ENCODE measurements at places on chromosomes 5 and 9. TPM values are rescaled to one million over a fixed set of nuclear protein-coding genes. Genes with fewer than 3 reads are reported as not detected.
A peak's percentile ranks its signal among the peaks of the same experiment; 100 is the strongest.

Gene GABRB2
- 0.34 TPM for total RNA-seq

Gene PDLIM4
- 33.9 TPM for total RNA-seq

DNA sequence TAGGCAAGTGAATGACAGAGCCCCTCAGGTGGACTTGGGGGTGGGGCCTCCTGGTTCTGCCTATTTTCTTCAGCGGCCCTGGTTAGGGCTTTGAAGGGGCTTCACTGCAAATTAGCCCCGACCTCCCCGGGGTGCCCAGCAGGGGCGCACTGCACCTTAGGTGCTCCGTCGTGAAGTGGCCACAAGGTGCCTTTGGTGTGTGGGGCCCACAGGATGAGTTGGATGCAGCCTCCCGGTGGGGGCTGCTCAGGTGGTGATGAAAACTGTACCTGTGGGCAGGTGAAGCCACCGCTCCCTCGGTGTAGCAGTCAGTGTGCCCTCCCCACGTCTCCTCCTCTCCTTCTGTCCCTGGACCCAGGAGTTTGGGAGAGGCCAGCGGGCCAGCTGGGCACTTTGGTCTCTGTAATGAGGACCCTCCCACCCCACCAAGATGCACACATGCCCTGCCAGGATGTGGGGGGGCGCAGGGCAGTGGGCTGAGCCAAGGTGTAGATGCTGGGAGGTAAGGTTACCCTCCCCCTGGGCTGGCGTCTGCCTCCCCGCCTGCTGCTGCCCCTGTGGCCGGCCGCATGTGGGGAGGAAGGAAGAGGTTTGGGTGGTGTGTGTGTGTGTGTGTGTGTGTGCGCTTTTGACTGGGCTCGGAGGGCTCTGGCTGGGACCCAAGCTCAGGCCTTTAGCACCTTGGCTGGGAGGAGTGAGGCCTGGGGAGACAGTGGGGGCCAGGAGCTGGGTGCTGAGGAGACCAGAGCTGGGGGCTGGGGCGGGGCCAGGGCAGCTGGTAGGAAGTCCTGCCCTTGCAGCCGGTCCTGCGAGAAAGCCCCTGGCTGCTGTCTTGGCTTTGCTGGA lies 55.6 kb downstream of the RXRA start:
- peak; percentile 78 for DNase-seq

GRCh38 chr5:32613050-32613672 lies 27.8 kb downstream of the SUB1 start:
- DNase-seq, result peak; percentile 84

- DNase-seq, result no peak
Measured at GRCh38 chr9:70324963-70325362, 66.2 kb downstream of the SMC5 start.

Gene GPX8
- 20.2 TPM for total RNA-seq

GRCh38 chr5:25544652-25545249 lies 900.0 kb upstream of the CDH10 start:
- no peak for DNase-seq
